SIG-M5 (cell line): ENCODE measurements at places on chromosomes 11 and 22.

GRCh38 chr11:117492578-117493251 lies 165.1 kb downstream of the CEP164 start:
- no peak for DNase-seq

DNA sequence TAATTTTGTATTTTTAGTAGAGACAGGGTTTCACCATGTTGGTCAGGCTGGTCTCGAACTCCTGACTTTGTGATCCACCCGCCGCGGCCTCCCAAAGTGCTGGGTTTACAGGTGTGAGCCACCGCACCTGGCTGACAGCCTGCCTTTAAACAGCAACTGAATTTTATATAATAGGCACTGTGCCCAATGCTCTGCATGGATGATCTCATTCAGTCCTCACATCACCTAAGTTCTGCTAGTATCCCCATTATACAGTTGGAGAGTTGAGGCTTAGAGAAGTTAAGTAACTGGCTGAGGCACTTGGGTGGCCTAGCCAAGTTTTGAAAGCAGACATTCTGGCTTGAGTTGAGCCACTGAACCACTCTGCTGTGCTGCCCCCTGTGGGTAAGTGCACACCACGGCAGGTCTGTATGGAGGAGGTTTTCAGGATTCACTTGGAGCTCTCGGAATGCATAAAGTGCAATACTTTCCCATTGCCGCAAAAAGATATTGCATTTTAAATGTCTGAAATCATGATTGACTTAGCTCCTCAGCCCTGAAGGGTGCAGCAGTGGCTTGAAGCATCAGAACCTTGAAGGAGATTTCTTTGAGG lies 112.4 kb downstream of the LDLRAD3 start:
- no peak for DNase-seq

- DNase-seq, result no peak
Measured at GRCh38 chr11:27869701-27870100, 169.4 kb upstream of the BDNF start.

DNA sequence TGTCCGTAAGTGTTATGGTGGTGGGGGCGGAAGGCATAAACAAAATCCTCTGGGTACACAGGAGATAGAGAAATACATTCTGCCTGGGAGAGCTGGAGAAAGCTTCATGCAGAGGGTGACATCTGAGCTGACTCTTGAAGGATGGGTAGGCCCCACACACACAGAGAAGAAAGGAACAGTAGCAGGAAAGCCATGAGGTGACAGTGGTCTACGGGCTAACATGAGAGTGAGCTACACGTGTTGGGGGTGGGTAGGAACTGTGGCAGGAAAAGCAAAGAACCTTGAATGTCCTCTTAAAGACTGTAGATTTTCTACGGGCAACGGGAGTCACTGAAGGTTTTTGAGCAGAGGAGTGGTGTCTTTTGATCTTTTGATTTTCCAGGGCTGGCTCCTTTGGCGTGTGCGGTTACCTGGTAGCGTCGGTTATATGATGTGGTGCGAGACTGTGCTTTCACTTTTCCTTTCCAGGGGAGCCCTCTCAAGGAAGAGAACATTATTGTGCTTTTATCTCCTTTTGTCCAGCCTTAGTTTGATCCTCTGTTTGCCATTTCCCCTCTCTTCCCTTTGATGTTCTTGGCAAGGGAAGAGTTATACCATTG lies 39.7 kb downstream of the ADAMTS8 start:
- no peak for DNase-seq

DNA sequence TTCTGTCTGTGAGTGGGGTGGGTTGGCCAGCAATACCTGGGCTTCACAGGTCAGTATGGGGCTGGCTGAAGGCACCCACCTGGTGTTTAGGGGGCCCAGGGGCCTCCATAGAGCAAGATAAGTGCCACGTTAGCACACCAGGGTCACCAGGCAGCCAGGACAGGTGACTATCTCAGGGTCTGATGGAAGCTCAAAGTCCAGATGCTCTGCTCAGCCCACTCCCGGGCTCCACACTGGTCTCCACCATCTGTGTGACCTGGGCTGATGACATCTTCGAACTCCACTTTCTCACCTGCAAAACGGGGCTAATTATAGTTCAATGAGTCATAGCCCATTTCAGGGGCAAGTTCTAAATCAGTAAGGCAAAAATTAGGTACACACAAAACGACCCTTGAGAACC lies 39.4 kb upstream of the PRDM11 start:
- DNase-seq, result no peak

DNA sequence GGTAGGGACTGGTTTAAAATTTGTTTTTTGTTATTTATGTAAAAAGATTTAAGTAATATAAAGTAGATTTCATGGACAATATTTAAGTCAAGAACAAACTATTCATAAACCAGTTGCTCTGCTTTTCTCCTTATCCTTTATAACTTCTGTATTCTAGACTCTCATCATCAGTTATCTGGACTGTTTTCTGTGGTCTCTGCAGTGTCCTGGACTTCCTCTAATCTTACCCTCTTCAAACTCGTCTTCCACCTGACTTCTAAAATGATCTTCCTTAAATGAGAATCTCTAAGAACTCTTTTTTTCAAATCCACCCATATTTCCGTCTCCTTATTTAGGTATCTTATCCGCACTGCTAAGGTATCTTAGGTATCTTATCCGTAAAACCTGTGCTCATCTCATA lies 8.1 kb downstream of the RRM1 start:
- DNase-seq, result no peak

DNA sequence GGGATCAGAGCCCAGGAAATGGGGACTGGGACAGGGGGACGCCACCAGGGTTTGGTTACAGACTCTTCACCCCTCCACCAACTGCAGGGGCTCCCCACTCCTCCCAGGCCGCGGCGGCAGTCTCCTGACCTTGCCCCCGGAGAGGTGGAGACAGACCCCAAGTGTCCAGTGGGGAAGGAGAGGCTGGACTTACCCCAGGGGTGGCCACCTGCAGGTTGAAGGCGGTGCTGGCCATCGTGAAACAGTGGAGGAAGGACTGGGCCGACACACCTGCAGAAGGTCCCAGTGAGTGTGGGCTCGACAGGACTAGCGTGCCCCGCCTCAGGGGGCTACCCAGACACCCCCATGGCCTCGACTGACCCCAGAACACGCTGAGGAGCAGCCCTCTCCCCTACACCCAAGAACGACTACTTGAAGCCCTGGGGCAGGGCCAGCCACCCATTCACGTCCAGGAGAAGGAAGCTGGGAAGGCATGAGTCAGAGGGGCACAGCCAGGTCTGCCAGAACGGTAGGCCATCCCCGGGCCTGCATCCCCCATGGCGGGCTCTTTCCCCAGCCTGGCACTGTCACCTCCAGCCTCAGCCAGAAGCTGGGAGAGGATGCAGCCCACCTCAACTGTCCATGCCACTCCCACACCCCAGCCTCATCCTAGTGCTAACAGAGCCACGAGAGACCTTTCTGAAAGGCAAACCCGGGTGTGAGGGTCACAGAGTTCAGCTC lies 2.3 kb downstream of the GATD1 start:
- no peak for DNase-seq

DNA sequence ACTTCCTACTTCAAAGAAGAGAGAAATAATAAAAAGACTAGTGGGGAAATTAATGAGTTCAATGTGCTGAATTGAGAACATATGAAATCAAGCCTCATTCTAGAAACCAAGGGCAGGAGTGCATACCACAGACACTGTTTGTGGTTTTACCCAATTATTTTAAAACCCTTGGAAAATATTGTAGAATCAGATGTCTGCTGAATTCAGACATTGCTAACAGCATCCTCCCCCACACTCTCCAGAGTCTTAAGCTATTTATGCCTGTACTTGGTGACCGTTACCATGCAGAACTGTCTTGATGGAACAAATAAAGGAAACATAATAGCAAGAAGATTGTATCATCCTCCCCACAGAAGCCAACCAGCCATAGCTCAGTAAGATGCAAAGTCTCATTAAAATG lies 850.1 kb downstream of the NTM start:
- DNase-seq, result no peak

GRCh38 chr11:3109921-3110706 lies 52.9 kb upstream of the CARS1 start:
- no peak for DNase-seq

DNA sequence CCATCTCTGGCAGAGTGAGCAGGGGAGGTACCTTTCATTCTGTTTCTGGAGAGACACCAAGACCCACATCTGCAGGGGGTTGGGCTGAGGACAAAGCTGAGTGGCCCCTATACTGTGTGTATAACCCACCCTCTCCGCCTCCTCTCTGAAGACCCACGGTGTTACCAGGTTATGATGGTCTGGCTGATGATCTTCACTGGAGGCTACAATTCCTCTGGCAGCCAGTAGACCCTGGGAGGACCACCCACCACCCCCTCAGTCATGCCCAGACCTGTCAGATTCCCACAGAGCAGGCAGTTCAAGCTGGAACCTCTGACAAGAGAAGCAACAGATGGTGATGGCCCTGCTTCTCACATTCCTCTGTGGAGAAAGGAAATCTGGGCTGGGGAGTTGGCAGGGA lies 11.4 kb upstream of the KCNJ1 start:
- DNase-seq, result no peak

DNA sequence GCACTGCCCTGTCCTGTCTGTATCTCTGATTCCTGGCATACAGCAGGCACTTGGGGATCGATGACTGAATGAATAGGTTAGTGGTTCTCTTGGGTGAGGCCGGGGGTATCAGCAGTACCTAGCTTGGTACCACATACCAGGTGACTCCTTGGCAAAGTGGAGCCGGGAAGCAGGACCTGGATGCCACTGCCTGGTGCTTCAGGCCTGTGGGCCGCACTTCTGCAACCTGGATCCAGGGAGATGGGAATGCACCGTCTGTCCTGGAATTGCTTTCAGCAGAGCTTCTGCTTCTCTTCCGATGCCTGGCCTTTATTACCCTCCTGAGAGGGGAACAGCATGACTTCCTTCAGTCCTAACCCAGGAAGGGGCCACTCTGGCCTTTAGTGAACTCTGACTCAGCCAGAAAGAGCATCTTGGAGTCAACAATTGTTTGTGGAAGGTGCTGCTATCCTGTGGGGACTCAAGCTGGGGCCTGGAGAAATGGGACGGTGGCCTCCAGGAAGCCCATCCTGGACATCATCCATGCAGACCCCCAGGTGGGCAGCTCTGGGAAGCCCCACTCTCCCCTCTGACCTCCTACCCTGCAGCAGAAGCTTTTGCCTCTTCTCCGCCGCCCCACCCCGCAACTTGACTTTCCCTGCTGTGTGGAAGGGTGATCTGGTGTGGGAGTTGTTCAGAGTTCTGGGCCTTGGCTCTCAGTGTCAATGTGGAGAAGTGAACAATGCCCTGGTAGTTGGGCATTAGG lies 5.1 kb downstream of the CD82 start:
- no peak for DNase-seq

GRCh38 chr11:44851496-44851895 lies 99.2 kb downstream of the TP53I11 start:
- no peak for DNase-seq

DNA sequence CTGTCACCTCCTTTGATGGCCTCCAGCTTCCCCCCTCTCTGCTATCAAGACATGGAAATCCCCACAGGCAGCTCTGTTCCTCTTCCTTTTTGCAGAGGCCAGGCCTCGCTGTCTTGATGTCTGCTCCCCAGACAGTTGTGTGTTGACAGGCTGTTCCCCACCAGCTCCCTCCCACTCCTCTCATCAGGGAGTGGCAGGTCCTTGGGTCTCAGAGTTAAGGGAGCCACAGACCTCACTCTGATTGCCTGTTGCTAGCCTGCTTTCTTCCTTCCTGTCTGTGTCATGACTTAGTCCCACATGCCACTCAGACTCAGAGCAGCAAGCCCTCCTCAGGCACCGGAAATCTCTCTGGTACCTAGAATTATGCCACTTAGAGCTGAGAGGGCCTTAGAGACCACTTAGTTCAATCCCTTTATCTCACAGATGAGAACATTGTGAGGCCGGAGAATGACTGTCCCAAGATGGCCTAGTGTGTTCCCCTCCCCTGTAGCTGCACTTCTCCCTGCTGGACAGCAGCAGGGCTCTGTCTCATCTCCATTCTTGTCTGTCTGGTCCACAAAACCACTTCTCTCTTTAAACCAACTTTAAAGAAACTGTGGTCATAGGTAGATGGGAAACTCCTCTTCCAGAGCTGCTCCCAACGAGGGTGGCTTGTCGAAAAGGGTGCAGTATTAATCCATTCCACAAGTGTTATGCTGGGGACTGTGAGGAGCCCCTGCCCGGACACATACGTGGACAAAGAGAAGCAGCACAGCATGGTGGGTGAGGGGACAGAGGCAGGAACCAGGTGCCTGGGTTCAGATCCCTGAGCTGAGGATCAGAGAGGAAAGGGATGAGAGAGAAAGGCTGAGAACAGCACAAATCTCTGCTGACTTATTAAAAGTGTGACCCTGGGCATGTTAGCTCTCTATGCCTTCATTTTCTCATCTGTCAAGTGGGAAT lies 4.2 kb downstream of the AMPD3 start:
- no peak for DNase-seq

DNA sequence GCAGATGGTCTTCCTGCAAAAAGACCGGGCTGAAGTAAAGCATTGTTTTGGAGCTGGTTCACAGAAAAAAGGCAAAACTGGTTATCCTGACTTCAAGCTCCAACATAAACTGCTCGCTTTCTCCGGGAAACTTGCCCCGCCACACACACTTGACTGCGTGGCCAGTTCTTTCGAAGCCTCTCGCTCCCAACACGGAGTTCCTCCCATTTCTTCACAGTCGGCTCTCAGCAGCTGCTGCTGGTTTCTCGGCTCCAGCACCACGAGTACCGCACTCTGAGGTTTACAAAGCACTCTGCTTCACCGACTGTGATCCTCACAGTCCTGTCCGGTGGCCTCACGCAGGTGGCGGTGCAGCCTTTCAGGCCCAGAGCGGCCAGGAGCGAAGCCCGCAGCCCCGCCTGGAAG lies 264 bp downstream of the CHEK1 start:
- DNase-seq, result no peak

DNA sequence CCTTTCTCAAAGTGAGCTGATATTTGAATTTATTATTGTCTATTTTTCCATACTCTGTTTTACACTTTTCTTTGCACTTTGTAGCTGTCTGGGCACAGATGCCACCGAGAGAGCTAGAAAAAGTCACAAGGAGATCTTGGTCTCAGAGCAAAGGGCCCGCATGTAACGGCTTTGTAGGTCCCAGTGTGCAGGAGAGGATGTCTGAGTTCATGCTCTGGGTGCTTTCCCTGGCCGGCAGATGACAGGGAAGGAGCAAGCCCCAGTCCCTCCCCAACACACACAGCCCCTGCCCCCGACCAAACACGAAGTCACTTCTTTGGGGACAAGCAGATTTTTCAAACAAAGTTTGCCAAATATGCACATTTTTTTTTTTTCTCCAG lies 55.8 kb downstream of the SMIM38 start:
- no peak for DNase-seq

- DNase-seq, result no peak
Measured at GRCh38 chr22:46173152-46173551, 22.8 kb downstream of the PPARA start.

- no peak for DNase-seq
Measured at GRCh38 chr11:87423161-87423560, 385.4 kb downstream of the TMEM135 start.

DNA sequence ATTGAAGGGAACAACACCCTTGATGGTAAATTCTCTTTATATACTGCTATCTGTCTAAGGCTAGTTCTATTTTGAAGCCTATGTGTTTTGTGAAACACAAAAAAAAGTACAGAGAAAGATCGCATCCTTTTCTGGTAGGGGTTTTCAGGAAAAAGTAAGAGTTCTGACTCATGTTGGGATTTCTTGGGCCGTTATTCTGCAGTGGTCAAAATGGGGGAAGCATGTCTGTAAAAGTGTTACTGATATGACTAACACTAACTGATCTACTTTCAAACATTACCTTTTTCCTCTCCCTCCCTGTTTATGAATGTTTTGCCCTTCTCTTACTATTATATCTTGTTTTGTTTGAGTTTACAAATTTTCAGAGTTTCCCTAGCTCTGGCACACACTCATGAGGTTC lies 53.9 kb downstream of the CTNND1 start:
- DNase-seq, result no peak

GRCh38 chr11:132874638-132875037 lies 657.7 kb downstream of the OPCML start:
- no peak for DNase-seq

GRCh38 chr11:121238956-121239355 lies 53.6 kb upstream of the SC5D start:
- no peak for DNase-seq
